ENCODE measurements at places on chromosomes 1 and 21.

- DNase-seq = peak; percentile 56
These were observed 69.7 kb upstream of the ADAM30 start for GRCh38 chr1:119966020-119966419.

DNA sequence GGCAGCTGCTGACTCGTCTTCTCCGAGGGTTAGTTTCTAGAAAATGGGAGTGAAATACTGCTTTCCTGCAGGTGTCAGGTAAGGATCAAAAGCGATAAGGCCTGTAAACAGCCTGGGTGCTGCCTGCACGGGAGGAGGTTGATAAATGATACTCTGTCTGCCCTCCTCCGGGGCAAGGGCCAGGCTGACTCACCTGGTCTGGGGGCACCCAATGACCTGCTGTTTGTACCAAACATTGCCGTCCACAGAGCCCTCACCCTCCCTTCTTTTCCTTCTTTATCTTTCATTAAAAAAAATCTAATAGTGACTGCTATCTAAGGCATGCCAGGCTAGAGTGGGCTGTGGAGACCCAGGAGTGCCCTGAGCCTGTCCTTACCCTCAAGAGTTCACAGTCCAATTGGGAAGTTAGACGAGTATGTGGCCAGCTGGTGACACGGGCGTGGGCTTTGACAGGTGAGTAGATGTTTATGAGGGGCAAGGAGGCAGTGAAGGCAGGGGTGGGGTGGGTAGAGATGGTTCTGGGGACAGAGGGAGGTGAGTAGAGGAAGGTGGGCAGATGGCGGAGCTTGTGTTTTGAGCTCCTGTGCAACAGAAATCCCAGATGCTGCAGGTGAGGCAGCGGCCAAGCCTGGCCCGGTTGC is 16.2 kb downstream of the EDN2 start:
- DNase-seq = no peak

DNA sequence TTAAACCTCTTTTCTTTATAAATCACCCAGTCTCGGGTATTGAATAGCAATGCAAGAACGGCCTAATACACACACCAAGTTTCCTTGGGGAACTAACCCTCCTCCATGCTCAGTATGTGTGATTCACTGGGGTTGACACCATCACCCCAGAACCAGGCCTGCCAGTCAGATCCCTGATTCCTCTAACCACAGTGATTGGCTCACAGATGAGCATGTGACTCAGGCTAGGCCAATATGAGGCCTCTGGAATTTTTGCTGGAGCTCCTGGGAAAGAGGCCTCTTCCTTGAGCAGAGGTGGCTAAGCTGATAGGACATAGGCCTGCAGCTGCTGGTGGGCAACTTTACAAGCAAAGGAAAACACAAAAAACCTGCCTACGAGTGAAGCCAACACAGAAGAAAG is 74.7 kb upstream of the ZBTB40 start:
- DNase-seq = peak; percentile 15

DNA sequence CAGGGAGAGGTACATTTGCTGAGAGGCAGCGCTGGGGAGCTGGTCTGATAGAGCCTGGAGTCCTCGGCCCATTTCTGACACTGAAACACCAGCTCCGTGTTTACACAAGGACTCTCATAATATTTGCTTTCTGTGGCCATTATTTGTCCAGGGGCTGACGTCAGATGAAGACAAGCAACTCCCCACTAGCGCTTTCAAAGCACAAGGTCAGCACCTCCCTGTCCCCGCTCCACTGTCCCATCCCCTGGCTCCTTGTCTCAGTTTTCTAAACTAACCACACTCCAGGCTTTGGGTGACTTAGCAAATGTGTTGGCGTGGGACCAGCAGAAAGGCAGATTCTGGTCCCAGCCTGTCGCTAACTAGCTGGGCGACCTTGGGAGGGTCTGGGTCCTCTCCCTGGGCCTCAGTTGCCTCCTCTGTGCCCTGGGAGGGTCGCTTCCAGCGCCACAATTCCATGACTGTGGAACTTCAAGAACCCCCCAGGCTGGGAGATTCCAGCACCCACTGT is 37.4 kb upstream of the ZBTB40 start:
- no peak for DNase-seq

DNA sequence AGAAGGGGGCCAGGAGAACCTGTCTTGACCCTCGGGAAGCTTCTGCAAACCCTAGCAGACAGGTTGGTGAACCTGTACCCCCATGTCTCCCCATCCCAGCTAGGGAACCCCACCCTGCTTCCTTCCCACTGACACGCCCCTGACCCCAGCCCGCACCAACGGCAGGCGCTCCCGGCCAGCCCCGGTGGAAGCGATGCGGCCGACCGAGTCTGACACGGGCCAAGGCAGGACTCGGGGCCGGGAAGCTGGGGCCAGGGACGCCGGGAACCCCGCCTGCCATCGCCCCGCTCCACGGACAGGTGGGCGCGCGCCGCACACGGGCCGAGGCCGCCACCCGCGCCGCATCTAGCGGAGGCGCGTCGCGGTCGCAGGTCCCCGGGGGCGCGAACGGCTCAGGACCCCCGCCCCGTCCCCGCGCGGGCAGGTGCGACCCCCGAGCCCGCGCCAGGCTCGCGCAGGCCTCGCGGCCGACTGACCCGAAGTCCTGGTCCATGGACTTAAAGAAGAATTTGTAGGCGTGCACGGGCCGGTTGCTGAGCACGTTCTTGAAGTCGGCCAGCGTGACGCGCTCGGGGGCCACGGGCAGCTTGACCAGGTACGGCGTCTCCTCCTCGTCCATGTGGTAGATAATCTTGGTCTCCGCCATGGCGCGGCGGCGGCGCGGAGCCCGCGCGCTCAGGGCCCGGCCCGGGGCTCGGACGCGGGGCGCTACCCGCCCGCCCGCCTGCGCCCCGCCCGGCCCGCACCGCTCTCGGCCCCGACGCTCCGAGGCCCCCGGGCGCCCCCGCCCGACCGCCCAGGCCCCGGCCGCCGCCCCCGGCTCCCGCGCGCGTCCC is 580 bp downstream of the DVL1 start:
- DNase-seq = peak; percentile 61

DNA sequence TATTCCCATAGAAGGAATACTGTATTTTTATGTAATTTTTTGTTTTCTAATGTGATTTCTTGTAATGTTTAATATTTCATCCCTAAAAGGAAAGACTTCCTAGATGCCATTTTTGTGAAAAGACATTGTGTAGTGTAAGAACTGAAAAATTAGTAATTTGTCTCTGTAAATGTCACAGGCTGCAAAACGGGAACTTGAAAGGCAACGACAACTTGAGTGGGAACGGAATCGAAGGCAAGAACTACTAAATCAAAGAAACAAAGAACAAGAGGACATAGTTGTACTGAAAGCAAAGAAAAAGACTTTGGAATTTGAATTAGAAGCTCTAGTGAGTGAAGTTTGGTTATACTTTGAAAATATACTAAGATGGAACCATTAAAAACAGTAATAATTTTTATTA is 132.2 kb downstream of the ITSN1 start:
- no peak for DNase-seq

- no peak for DNase-seq
These were observed 5.3 kb downstream of the LRRC47 start for GRCh38 chr1:3790952-3791351.

GRCh38 chr21:39022863-39023693 is 160.2 kb downstream of the PSMG1 start:
- DNase-seq = peak; percentile 65
